NCI-H82 (cell line): ENCODE measurements at places on chromosomes 5 and 9.
A peak's percentile ranks its signal among the peaks of the same experiment; 100 is the strongest.

DNA sequence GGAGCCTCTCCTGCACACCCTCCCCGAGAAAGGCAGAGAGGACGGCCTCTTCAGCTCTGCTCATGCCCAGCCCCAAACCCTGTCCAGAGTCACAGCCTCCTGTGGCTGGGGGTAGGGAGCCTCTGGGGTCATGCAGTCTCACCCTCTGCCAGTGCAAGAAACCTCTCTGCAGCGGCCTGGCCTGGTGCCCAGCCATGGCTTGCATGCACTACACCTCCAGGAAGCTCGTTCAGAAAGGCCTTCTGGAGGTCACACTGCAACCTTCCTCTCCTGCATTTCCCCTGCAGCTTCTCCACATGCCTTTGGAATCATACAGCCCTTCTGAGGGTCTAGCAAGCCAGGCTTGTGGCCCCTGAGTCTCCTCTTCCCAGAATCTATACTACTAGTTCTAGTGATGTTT, 17.9 kb downstream of the CSF1R start:
- no peak for DNase-seq

GRCh38 chr9:696332-697323, 144.9 kb upstream of the DMRT1 start:
- no peak for DNase-seq

DNA sequence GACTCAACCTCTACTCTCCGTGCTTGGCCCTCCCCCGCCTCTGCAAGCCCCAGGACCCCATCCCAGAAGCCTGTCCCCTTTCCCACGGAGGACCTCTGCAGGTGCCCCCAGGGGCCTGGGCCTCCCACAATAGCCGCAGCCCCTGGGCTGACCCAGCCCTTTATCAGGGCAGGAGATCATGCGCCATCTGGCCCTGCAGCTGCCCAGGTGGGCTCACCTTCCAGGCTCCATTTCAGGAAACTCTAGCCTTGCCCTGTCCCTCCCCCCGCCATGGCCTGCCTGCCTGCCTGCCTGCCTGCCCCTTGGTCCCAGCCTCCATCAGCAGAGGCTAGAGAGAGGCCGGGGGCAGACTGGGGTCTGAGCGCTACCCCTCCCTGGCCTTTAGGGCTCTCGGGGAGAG, 48.7 kb downstream of the ASS1 start:
- no peak for DNase-seq

DNA sequence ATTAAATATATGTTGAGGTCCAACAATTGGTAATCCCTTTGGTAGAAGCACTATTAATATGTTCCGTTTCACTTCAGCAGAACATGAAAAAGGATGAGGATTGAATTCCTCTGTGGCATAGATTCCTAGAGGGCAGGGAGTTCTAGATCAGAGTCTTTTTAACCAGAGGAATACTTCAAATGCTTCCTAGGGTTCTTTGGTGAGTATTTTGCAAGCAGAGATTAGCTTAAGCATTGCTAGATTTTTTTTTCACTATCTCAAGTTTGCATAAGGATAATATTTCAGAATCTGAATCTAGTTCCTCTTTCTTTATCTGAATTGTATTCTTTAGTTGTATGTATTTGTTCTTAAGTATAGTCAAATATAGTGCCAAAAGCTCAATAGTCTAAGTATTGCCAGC, 116.6 kb upstream of the ADAMTSL1 start:
- DNase-seq = no peak

GRCh38 chr5:123785162-123786071, 273.4 kb downstream of the CSNK1G3 start:
- DNase-seq = peak; percentile 53

DNA sequence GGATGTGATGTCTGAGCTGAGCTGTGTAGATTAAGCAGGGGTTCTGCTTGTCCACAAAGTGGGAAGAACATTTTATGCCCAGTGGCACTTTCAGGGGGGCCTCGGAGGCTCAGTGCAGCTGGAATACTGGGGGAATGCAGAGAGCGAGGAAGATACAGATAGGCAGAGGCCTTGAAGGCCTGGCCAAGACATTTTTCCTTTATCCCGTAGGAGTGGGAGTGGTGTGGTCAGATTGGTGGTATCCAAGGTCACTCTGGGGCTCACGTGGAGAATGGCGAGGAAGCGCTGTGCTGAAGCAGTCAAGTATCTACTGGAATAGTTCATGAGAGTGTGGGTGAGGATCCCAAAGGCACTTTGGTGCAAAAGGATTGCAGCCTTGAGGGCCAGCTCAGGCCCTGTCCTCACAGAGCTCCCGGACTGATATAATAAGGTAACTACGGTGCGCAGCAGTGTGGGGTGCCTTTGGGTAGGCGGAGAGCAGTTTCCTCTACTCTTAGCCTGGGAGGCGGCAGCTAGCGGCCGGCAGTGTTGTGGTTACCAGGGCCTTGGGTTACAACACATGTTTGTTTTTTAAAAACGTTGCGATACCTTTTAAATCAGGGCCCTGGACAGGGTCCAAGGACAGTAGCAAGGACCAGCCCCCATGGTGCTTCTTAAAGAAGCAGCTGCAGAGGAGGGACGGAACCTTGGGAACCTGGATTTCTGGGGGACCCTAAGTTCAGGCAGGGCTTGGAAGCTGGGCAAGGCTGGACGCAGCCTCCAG, 10.8 kb upstream of the CCDC69 start:
- no peak for DNase-seq

- DNase-seq = peak; percentile 77
Measured at GRCh38 chr9:137176302-137177182, 4.7 kb upstream of the TMEM210 start.

DNA sequence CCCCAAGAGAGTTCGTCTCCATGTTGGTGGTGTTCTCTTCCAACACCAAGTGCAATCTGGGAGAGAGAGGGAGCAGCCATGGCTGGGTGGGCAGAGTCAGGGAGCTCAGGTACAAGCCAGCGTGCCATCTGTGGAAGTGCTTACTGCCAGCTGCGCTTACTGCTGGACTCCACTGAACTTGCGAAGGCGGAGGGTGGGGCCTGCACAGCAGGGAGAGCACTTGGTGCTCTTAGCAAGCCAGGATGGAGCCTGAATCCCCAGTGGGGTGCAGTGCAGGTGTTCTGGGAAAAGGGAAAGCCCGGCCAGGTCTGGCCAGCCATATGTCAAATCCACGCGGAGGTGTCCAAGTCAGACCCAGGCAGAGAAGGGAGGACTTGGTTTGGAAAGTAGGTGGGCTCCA, 142.0 kb downstream of the FANCC start:
- DNase-seq = peak; percentile 50

- DNase-seq = peak; percentile 52
Measured at GRCh38 chr5:123505633-123506032, 6.3 kb upstream of the CSNK1G3 start.

DNA sequence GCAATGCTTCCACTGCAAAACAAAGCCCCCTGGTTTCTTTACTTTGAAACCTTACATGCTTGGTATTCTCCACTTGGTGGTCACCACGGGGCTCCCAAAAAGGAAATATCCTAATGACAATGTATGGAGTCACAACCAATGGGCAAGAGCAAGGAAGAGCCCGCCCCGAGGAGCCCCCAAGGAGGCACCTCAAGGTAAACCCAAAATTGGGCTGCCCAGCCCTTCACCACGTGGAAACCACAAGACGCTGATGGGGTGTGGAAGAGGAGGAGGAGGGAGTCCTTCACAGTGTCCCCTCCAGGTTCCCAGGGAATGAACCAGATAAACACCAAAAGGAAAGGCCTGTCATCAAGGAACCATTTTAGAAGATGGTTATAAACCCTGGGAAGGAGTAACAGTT, 3.8 kb downstream of the ROR2 start:
- DNase-seq = no peak

DNA sequence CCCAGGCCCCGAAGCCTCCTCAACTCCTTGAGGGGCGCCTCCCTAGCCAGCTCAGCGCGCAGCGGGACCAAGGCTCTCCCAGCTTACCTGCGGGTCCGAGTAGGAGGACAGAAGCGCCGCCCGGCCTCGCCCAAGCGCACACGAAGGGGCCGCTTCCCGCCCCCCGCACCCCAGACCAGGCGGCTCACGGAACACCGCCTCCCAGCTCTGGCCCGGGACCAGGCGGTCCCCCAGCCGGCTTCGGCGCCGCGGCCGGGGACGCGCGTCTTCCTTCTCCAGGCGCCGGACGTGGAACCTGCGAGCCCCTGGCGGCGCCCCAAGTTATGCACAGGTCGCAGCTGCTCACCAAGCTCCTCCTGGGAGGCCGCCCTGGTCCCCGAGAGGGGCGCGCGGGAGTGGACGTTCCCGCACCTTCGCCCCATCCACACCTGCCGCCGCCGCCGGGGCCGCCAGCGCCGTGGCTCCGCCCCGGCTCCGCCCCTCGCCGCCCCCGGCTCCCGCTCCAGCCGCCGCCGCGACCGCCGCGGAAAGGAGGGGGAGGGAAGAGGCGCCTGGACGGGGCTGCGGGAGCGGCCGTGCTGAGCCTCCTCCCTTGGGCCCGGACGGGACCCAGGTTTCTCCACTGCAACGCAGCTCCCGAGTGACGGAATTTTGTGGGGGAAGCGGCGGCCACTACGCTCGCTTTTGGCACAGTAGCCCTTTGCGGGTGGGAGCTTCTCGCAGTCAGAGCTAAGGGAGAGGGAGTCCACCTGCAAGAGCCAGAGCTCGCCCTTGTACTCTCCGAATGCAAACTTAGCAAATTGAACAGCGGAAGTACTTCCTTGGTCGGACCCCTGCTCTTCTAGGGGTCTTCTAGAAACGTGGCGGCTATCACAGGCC, 77.5 kb upstream of the IFNE start:
- peak; percentile 43 for DNase-seq

DNA sequence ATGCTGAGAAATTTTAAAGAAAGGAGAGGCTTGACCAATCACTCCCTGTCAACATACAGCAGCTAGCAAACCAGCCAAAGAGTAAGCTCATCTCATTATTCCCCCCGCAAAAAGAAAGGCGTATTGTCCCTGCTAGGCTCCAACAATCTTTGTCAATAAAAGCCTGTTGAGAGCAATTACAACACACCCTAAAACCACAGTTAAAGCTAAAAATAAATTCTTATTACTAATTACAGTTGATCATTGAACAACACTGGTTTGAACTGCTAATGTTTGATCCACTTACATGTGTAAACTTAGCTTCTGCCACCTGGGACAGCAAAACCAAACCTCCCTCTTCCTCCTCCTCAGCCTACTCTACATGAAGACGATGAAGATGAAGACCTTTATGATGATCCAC, 151.2 kb downstream of the TSSK1B start:
- no peak for DNase-seq

DNA sequence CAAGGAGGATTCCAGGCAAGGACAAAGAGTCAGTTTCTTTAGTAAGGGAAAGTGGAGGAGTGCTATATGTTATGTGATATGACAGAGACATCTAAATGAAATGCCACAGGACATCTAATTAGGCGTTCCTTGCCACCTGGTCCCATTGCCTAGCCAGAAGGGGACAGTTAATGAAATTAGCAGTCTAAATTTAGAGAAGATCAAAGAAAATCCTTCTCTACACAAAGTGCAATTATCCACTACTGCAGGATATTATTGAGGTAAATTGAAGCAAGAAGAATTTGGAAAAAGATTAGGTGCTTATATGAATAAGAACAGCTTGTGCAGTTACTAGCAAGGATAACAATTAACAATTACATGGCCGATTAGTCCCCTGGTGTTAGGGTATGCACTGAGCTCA, 495.3 kb upstream of the NMUR2 start:
- DNase-seq = peak; percentile 87

GRCh38 chr9:26650325-26650724, 242.3 kb downstream of the CAAP1 start:
- DNase-seq = no peak

- no peak for DNase-seq
Measured at GRCh38 chr5:44932922-44933585, 124.3 kb downstream of the MRPS30 start.

DNA sequence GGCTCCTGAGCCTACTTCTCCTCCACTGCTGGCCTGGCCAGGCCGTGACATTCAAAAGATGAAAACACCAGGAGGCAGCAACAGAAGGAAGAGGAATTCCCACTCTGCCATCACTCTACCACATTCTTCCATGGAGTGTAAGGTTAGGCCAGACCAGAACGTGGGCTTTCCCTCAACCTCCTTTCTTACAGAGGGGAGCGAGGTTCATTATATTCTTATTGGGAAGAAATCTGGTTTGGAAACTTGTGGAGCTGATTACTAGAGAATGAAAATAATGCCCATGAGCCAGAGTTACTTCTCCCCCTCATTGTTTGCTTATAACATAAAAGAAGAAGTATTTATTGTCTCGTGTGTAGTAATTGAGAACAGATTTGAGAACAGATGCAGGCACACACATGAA, 136.3 kb upstream of the BASP1 start:
- DNase-seq = no peak

GRCh38 chr5:154999865-155000264, 13.7 kb upstream of the KIF4B start:
- DNase-seq = no peak

DNA sequence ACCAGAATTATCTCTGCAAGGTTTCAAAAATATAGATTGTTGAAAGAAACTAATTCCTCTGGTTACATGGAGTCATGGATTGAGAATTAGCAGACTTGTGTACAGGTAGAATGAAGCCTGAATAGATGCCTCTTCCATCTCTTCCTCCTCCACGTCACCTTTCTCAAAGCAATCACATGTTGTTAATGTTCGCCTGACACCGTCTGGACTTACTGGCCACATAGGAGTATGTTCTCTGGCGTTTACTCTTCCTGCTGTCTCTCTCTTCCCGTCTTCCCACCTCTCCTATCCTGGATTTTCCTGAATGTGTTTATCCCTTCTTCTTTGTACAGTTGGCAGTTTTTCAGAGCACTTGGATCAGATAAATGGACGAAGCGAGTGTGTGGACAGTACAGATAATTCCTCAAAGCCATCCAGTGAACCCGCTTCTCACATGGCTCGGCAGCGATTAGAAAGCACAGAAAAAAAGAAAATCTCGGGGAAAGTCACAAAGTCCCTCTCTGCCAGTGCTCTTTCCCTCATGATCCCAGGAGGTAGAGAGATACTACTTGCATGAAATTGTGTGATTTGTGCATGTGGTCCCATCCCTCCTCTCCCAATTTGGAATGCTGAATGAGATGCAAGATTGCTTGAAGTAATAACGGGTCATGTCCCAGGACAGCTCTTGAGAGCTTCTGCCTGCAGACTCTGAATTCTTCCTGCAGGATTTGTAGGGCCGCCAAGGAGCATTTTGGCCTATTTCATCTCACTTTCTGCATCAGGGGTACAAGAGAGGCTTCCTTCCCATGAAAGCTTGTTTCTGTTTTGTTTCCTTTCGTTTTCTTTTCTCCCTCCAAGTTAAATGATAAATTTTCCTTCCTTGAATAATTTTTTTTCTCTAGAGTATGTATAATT, 47.3 kb downstream of the CD180 start:
- no peak for DNase-seq

DNA sequence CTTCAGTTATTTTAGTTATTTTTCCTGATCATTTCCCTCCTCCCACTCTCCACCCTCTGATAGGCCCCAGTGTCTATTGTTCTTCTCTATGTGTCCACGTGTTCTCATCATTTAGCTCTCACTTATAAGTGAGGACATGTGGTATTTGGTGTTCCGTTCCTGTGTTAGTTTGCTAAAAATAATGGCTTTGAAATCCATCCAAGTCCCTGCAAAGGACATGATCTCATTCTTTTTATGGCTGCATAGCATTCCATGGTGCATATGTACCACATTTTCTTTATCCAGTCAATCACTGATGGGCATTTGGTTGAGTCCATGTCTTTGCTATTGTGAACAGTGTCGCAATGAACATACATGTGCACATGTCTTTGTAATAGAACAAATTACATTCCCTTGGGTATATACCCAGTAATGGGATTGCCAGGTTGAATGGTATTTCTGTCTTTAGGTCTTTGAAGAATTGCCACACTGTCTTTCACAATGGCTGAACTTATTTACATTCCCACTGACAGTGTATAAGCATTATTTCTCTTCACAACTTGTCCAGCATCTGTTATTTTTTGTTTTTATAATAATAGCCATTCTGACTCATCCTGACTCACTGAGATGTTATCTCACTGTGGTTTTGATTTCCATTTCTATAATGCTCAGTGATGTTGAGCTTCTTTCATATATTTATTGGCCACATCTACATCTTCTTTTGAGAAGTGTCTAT, 17.2 kb upstream of the DIRAS2 start:
- no peak for DNase-seq
